LNCaP clone FGC (cell line): ENCODE measurements at places on chromosomes 1 and 21.

- no peak for DNase-seq
Measured at GRCh38 chr1:229412056-229412455, 21.8 kb downstream of the ACTA1 start.

GRCh38 chr1:54577612-54578011, 29.6 kb downstream of the ACOT11 start:
- peak; percentile 15 for DNase-seq

DNA sequence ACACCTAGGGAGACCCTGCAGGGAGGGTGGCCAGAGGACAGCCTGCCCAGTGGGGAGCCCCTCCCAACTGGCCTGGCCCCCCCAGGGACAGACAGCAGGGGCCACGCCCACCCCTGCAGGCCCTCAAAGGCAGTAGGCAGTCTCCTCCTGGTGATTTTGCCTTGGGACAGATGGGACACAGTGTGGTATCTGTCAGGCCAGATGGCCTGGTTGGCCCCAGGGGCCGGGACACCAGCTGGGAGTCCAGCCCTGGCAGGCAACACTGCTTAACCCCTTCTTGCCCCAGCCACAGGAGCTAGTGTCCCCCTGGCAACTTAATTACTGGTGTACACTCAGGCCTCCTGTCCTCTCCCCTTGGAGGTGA, 17.8 kb downstream of the IFFO2 start:
- DNase-seq, result no peak

DNA sequence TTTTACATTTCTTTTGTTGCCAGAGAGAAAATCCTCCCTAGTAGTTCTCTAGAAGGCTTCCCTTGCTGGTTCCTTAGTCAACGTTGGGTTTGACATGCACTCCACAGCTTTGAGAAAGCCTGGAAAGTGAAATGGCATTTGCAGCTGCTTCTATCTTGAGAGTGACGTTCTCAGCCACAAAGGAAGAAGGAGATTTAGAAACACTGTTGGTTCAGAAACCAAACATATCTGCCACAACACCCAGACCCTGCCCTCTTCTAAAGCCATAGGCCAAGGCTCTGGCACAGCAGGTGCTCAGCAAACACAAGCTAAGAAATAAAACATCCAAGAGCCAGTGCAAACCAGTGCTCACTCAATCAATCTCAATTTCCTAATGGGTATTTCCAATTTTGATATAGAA, 121.4 kb downstream of the CCDC185 start:
- DNase-seq, result no peak

GRCh38 chr1:197149340-197149739, 2.9 kb upstream of the ASPM start:
- DNase-seq, result no peak

GRCh38 chr21:37877171-37877570, 39.1 kb downstream of the KCNJ6 start:
- DNase-seq, result no peak

DNA sequence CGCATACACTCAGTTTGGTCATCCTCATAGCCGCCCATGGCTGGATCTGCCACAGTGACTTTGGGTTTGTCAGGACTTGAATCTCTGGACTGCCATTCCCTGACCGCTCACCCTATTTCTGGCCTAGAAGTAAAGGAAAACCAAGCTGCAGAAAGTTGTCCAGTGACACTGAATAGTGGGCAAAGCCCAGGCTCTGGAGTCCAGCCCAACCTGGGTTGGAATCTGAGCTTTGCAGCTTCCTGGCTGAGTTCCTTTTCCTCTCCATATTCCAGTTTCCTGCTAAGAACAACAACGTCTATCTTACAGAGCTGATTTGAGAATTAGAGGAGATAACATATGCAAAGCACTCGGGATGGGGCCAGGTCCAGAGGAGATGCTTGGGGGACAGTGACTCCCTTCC, 15.6 kb upstream of the EIF4G3 start:
- DNase-seq, result no peak

- no peak for DNase-seq
Measured at GRCh38 chr1:248861616-248862015, 2.7 kb upstream of the ZNF692 start.

DNA sequence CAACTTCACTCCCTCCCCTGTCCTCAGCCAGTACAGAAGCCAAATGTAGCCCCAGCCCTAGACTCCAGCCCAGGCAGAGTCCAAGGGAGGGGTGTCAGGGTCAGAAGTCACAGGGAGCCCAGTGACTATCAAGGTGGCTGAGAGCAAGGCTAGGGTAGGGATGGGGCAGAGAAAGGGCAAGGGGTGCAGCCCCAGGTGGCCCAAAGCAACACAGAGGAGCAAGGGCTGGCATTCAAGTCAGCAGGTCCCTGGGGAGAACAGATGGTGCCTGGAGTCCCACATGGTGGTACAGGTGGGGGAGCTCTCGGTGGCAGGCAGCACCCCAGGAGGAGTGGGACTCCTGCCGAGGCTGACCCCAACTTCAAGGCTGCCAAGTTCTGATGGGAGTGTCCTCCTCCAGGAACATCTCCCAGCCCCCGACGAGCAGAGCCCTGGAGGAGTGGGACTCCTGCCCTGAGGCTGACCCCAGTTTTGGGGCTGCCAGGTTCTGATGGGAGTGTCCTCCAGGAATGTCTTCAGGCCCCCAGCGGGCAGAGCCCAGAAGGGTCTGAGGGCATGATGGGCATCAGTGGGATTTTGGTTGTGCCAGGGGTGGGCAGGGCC, 3.7 kb upstream of the DVL1 start:
- DNase-seq, result no peak

GRCh38 chr1:110003747-110004428, 19.3 kb downstream of the AHCYL1 start:
- DNase-seq, result no peak

- no peak for DNase-seq
Measured at GRCh38 chr1:241614144-241614543, 26.0 kb downstream of the CHML start.

- no peak for DNase-seq
Measured at GRCh38 chr1:19969898-19970660, 9.3 kb downstream of the PLA2G2A start.

DNA sequence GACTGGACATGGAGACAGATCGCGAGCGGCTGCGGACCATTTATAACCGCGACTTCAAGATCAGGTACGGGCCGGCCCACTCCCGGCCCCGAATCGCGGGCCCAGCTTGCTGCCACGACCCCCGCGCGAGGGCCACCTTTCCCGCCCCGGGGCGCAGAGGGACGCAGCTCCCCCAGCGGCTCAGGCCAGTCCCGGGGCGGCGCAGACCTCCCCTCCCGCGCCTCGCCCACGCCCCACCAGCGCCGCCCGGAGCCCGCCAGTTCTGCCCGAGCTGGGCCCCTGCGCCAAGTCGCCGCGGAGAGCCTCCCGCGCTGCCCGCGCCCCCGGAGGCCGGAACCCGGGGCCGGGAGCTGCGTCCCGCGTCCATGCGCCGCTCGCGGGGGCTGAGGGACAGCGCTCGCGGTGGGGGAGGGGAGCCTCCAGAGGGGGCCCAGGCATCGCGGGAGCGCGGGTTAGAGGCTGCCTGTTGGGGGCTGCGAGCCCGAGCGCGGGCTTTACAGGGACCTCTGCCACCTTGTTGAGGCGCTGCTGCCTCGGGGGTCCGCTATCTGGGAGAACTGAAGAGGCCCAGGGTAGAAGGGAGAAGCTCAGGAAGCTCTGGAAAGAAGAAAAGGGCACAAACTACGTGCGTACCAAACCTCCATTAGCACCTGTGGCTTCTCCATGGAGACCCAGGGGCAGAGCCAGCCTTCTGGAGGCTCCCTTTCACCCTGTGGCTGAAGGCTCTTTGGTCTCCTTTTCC, 698 bp downstream of the MOV10 start:
- no peak for DNase-seq

DNA sequence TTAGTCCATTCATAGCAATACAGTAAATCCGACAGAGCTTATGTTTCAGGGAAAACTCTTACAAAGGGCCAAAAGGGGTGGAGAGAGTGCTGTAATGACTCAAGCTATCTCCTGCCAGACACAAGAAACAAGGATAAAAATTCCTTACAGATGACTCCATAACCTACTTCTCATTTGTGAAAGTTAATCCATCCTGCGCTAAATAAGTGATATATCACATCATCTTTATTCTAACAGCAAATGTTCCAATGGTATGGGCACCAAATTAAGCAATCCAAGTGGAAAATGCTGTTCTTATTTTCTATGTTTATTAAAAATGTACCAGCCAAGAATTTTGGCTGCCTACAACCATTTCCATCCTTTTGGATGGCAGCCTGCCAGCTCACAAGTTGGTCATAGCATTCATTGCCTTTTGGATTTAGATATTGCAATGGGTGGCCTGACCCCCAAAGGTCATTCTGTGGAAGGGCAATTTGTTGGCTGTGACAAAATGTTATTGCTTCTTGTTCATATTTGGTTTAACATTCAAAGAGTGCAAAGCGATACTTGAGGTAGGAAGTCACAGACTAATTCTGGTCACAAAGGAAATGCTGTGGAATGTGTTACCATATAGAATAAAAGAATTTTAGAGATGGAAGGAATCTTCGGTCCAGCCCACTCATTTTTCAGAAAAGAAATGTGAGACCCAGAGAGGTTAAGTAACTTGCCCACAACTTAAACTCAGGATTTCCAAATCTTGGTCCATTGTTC, 2.8 kb upstream of the ENAH start:
- DNase-seq, result no peak

DNA sequence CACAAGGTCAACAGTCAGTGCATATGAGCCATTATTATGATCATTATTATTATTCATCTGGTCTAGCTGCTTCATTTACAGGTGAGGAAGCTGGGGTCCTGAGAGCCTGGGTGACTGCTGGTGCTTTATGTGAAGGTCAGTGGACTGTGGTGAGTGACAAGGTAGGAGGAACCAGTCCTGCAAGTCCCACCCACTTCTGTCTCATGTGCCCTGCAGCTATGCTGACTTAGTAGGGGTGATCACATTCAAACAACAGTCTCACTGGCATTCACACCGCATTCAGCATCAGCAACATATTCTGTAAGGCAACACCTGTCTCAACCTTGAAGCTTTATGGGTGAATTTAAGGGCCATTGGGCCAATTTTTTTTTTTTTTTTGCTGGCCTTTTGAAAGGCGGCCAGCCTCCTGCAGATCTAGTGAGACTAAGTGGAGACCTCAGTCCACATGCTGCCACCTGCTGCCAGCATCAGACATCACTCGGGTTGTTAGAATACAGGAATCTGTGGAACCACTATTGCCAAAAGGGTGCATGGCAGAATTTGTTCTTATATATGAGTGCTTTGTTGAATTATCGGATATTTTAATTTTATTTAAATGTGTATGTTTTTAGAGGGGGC, 59.9 kb upstream of the CACNA1E start:
- DNase-seq, result peak; percentile 51

DNA sequence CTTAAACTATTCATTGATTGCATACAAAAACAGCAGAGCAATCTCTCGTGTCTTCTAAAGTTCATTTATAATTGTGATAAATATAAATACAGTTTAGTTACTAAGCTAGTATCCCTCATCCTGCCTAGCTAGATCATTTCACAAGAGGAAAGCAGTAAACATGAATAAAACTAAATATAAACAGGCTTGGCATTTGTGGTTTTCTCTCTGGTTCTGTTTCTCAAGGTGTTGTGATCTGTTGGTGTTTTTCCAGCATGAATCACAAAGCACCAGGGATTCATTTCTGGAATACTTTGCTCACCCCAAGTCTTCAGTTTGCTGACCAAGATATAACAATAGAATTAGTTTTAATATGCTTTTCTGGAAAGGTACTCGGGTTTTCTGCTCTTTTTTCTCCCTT, 32.7 kb upstream of the GLIS1 start:
- no peak for DNase-seq

DNA sequence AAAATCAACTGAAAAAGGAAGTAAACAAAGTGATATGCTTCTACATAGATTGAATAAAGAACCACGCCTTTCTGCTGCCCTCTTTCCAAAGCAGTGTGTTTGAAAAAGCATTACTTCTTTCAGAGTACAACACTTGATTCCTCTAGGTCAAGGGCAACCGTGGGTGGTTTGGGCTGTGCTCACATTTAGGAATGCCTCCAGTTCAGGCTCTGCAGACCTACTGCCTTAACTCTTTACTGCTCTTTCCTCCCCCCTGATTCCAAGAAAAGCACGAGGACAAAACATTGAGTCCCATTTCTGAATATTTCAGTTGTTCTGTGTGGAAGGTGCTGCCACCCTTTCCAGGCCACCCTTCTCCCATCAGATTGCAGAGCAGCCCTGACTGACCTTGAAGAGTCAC, 45.2 kb downstream of the ADAMTS1 start:
- no peak for DNase-seq

GRCh38 chr1:52435650-52436049, 31.2 kb downstream of the PRPF38A start:
- no peak for DNase-seq

DNA sequence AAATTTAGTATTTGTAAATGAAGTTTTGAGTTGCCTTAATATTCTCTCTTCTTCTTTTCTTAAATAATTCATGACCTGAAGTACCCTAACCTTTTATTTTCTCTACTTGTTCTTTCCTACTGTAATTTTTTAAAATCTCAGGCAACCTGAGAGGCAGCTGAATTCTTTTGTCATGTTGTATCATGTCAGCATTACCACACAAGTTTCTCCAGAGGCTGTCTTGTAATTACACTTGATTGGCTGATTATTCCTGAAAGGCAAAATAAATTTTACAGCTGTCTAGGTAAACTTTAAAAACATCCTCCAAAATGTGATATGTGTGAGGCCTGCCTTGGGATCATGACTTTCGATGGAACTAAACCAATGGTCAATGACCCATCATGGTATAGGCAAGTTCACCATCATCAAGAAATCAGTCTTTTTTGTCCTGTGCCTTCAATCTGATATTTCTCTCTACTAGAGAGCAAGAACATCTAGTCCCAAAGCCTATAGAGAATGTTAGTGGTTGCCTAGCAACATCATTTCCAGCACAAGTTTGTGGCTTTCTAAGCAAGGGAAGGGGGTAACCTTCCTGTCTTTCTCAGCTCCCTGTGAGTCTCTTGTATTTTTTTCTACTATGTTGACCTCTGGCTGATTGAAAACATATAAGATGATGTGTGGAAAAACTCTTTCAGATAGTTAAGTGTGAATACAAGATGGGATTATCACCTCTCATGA, 115.5 kb downstream of the GABPA start:
- no peak for DNase-seq

GRCh38 chr1:175402336-175402735, 209.8 kb upstream of the KIAA0040 start:
- no peak for DNase-seq

DNA sequence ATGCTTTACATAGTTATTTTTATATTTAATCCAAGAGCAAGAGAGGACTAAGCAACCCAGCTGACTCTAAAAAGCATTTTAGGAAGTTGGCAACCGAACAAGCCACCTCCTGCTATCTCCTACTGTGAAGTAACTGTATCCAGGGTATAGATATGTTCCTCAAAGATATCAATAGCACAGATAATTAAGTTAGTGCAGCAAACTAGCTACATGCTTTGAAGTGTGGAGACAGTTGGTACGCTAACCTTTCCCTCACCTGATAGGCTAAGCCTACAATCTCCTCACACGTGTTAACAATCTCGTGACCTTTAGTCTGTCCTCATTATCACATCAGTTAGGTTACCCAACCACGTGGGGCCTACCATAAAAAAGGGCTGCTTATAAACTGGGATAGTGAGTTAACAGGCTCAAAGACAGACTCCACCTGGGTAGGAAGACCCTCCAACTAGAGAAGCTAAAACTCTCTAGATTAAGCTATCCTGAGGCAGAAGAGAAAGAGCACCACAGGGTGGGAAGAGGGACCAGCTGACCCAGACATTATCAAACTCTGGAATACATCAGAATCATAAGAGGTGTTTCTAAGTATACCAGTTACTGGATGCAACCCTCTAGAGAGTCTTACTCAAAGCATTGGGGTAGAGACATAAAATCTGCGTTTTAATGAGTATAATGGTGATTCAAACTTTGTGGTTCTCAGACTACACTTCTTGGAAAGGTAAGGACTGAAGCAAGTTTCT, 340.1 kb upstream of the ESRRG start:
- no peak for DNase-seq

- no peak for DNase-seq
Measured at GRCh38 chr1:234644928-234645327, 35.0 kb upstream of the IRF2BP2 start.
